Stimulated activated CD4-positive, alpha-beta T cell treated with anti-CD3 and anti-CD28 coated beads, Interleukin-15, amount 100 ng/mL, for 1 hour (primary cell): ENCODE measurements at places on chromosomes 1 and 21.

DNA sequence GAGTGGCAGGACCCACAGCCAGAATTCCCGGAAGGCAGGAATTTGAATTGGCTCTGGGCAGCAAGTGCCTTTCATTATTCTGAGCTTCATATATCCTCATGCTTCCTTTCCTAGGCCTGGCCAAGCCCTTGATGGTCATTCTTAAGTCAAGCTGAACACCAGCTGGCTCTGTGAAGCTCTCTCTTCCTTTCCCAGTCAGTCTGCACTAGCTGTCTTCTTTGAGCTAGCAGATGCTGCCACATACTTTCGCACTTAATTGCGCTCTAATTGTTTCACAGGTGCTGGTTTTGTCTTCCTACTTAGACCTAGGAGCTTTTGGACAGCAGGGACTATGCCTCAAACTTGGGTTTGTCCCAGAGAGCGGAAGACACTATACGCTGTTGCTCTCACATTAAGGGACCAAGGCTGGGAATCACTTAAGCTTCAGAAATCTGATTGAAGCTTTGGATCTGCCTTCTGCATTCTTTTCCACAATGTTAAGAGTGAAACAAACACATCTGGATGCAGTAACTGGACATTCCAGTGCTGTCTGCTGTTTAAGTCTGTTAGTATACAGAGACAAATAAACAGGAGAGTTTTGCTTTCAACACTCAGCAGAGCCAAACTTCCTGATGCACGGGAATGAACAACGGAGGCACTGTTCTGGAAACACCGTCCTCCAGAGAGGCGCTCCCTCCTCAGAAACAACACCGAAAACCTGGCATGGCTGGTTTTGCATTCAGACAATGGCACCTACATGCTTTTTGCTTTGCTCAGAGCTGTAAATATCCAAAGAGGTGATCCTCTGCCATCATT, 2.2 kb downstream of the TLR5 start:
- DNase-seq = no peak

DNA sequence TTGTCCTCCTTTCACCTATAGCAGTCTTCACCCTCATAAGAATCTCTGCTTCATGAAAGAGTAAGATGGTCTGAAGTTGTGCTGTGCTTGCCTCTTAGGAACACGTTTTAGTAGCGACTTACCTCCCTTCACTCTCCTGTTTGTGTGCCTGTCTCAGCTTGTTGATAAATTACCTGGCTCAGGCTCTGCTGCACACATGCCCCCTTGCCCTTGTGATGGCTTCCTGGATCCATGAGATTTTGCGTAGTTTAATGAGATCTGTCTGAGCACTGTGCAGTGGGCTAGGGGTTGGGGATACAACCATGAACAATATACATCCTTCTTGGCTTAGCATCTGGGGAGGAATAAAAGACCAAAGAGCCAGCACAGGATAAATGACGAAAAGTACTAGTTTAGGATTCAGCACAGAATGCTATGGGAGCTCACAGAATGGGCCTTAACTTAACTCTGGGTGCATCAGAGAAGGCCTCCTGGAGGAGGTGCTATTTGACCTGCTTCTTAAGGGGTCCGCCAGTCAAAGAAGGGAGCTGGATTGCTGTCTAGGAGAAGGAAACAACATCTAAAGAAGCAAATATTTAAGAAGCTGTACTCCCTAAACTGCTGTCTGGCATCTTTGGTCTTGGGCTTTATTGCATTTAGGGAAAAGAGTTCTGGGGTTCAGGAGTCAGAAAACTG, 175.7 kb upstream of the PLXNA2 start:
- no peak for DNase-seq

GRCh38 chr1:45973121-45973520, 159.3 kb downstream of the PIK3R3 start:
- no peak for DNase-seq

DNA sequence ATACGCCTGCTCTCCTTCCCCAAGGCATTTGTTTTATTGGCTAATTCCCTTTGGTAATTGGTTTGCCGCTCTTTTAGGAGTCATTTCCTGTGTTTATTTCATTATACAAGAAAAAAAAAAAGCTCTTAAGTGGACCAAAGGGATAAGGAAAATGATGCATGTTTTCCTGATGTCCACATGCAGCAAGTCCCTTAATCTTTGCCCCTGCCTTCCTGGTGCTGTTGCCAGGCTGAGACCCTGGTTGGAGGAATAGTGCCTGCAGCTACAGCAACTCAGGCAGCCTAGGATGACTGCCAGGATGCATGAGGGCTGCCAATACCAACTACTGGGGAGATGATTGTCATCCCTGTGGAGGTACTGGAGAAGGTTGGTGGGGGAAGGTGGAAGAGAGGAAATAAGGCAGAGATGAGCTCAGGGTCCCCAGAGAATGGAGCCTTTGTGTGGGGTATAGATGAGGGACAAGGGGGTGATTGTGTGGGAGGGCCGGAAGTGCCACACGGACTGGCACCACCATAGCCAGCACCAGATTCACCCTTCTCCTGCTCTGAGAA, 6.1 kb upstream of the GATAD2B start:
- DNase-seq = no peak

GRCh38 chr1:117605164-117605773, 579 bp upstream of the TENT5C start:
- no peak for DNase-seq

- no peak for DNase-seq
Measured at GRCh38 chr21:34201001-34201400, 127.6 kb downstream of the MRPS6 start.
